MG63 (cell line): ENCODE measurements at places on chromosomes 2 and 18. TPM values are rescaled to one million over a fixed set of nuclear protein-coding genes. Genes with fewer than 3 reads are reported as not detected.

DNA sequence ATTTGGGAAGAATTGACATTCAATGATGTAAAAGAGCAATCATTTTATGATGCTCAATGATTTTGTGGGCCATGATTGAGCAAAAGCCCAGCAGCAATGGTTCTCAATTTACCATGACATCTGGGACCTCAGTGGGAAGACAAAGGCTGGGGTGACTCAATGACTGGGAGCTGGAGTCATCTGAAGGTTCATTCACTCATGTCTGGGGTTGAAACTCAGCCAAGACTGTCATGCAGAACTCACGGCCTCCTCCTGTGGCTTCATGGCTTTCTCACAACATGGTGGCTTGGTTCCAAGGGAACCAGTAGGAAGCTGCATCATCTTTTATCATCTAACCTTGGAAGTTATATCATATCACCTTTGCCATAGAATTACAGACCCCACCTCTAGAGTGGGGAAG, 45.1 kb upstream of the CD226 start:
- no peak for DNase-seq

DNA sequence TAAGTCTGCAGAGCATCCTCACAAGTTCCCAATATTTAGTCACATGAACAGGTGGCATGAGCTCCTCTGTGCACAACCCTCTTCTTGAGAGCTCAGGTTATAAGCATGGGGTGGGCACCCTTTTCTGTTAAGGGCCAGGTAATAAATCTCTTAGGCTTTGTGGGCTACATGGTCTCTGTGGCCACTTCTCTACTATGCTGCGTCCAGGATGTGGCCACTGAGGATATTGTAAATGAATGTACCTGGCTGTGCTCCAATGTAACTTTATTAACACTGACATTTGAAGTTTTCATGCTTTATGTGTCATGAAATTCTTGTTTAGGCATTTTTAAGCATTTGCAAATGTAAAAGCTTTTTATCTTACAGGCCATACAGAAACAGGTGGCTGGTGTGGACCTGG, 116.8 kb upstream of the ST6GAL2 start:
- DNase-seq, result no peak

DNA sequence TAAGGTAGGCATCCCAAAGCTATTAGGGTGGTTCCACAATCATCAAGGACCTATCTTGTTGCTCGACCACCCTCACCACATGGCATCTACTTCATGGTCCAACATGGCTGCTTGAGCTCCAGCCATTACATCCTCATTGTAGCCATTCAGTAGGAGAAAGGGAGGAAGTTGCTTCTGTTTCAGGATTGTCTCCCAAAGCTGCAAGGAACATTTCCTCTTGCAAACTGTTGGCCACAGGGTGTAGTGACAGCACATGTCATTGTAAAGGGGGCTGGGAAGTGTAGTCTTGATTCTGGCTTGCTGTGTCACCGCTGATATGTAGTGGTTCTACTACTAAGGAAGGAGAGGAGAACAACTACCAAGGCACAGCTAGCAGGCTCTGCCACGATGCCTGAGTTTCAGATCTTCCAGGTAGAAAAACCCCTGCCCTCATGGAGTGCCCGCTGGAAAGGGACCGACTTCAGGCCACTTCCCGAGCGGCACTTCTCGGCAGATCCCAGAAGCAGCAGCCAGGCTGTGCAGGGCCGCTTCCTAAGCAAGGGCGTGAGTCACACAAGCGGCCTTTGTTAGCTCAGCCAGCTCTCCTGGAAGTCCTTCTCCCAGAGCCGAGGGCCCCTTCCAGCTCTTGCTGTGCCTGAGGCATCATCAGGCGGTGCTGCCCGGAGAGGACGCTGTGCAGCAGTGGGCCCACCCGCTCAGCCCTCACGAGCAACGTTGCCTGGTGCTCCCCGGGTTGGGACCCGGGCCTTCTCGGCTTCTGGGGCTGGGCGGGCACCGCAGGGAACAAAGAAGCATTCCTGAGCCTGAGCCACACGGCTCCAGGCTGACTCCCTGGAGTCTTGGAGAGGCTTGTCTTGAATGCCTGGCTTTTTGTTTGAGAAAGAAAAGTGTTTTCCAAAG, 58.2 kb downstream of the HS6ST1 start:
- peak; percentile 89 for DNase-seq

- DNase-seq, result no peak
These were observed 80.3 kb downstream of the TSHZ1 start for GRCh38 chr18:75290737-75291358.

DNA sequence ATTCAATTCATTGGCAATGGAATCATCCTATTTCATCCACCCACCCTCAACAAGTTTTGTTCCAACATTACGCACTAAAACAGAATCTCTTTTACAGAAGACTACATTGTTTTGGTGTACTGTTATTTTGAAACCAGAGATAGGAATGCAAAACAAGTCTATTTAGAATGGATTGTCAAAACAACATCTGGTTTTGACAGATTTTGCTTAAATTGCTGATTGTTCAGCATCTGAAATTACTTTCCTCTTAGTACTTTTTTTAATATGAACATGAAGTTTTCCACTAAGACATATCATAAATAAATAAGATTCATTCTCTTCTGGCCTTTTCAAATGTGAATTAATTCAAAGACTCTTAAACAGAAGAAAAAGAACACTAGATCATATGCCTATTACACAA, 323.9 kb upstream of the TFPI start:
- no peak for DNase-seq

DNA sequence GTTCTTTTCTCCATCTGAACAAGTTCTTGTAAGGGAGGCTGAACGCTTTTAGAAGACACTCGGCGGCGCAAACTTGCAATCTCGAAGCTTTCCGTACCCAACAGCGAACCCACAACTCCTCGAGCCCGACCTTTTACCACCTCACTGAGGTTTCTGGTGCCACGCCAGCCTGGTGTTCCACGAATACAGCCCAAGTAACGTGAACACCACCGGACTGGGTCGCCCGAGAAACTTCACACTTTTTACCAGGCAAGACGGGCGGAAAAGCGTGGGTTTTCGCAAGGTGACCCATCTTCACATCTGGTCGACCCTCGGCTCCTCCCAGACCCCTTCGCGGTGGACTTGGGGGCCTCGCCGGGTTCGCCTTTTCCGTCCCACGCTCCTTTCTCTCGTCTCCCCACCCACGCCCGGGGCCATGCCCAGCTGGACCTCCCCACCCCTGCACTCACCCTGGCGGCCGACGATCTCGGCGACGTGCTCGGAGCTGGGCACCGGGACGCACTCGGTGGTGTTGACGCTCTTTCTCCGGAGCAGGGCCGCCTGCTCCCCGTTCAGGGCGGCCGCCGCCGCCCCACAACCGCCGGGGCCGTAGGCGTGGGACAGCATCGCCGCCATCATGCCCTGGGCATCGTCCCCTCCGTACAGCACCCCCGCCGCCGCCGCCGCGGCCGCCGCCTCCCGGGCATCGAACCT, 1.2 kb downstream of the MEX3C start:
- DNase-seq, result peak; percentile 30

POTEE gene
- 0.33 TPM in 1 of 2 replicates, not detected in the other for total RNA-seq

MBP gene
- not detected in 2 replicates for total RNA-seq

DNA sequence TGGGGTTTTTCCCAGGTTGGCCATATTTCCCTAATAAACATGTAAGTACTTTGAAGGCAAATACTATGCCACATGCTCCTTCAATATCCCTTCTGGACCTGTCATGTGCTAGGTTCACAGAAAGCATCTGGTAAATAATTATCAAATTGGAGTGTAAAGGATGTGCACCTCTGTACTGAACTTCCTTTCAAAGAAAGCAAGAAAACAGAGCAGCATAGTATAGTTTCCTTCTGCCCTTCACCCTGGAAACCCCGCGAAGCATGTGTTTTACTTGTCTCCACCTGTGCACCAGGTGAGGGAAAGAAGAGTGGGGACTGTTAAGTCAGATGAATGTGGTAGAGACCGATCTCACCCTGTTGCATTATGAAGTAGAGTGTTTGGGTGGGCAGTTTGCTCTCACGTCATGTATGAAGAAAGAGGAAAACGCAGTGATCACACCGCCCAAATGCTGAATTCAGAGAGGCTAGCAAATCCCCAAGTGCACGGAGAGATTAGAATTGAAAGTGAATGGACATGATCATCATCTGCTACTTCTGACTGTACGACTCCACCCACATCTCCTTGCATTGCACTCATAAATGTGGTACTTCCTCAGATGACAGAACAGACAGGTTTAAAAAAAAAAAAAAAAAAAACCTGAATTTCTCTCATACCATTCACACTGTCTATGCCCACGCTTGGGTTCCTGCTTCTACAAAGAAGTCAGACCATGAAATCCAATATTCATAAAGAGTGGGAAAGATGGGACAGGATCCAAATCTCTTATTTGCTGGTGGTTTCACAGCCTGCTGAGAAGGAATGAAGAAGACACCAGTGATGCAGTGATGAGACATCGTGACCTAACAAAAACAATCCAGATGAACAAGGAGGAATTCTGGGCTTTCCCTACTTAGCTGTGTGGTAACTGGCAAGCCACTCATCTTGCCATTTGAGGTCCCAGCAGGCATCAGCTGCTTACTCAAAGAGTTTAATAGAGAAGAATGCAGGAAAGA, 448.6 kb downstream of the BCL11A start:
- DNase-seq, result peak; percentile 16

GRCh38 chr2:164523009-164523408, 98.3 kb downstream of the GRB14 start:
- DNase-seq, result no peak

SLC14A1 gene
- total RNA-seq, result 35.8 and 40.0 TPM in 2 replicates

DNA sequence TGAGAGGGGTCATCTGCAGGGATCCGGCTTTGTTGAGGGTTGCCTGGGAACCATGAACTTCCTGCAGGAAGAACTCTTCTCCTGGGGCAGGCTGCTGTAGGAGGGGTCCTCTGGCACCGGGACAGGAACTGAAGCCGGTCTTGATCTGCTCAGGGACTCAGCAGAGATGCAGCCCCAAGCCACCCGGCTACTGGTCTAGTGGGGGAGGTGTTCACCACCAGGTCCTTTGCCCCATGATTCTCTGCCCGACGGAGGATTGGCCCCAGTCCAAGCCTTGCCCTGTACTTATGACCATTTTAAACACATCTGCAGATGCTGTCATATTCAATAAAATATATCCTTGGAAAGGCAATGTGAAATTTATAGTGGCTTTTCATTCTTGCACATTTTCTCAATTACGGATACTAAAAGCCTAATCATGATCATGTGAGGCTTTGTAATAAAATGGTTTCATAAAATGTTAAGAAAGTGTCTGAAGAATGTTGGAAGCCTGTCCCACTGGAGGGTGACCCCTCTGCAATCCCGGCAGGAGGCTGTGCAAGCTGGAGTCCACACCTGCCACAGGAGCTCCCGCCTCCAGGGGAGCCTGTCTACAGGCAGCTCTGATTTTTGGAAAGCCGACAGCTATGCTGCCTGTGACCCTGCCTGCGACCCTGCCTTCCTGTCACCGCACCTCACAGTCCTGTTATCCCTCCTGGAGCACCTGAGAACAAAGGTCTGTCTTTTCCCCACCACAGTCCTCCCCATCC, 98.8 kb upstream of the TAF1B start:
- no peak for DNase-seq

GRCh38 chr18:59705145-59705544, 7.9 kb upstream of the CCBE1 start:
- DNase-seq, result no peak

FARSB gene
- 8.9 and 11.0 TPM in 2 replicates for total RNA-seq

SERPINB2 gene
- not detected in 2 replicates for total RNA-seq

- DNase-seq, result no peak
These were observed 1859.7 kb upstream of the CELF4 start for GRCh38 chr18:39425172-39425850.

ALKAL2 gene
- not detected in 2 replicates for total RNA-seq
